ENCODE measurements at places on chromosomes 1 and 21.

DNA sequence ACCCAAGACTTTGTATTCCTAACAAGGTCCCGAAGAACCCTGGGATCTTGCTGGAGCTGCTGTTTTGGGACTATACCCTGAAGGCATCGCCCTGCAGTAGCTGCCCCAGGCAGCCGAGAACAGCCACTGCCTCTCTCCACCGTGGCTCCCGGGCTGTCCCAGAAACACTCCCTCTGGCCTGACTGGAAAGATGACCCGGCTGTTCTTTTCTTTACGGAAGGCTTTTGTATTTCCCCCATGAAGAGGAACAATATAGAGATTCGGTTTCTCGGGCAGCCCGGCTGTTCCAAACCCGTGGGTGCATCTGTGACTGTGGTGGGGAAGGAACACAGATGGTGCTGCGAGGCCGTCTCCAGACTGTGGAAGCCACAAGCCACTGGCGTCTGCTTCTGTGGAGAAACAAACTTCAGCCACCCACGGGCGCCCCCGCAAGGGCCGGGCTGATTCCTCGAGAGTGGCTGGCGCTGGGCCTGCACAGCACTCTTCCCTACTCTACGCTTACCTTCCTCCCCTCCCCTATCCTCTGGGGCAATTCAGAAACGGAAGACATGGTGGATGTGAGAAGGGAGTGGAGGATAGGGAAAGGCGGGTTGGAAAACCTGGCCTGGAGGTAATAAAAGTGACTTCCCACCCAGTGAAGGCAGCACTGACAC lies 33.7 kb upstream of the VASH2 start:
- peak; percentile 83 for DNase-seq

DNA sequence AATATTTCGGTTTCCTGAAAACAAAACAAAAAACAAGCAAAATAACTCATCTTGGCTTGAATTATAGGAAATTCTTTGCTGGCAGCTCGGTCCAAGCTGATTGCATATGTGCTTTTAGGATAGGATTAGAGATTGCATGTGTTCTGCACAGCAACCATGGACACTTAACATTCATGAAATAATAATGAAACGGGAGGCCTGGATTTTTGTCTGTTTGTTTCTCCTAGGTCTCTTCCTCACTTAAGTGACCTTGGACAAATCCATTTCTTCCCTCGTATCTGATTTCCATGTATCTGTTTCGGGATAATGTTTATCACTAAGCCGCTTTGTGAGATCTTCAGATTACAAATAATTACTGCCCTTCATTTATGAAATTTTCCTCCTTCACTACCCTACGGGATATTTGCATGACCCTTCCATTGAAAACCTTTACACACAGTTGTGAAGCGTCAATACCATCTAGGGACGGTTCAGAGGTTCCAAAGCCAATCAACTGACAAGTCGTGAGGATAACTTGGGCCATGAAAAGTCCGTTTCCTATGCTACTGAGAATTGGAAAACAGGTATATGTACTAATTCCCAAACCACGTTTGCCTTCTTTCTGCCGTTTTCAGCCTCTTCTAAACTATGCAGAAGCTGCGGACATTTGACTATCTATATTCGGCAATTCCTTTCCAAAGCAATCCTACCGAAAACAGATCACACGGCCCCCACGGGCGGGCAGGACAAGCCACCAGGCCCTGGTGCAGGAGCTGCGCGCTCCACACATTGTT lies 1.3 kb upstream of the H3-3A start:
- no peak for DNase-seq

DNA sequence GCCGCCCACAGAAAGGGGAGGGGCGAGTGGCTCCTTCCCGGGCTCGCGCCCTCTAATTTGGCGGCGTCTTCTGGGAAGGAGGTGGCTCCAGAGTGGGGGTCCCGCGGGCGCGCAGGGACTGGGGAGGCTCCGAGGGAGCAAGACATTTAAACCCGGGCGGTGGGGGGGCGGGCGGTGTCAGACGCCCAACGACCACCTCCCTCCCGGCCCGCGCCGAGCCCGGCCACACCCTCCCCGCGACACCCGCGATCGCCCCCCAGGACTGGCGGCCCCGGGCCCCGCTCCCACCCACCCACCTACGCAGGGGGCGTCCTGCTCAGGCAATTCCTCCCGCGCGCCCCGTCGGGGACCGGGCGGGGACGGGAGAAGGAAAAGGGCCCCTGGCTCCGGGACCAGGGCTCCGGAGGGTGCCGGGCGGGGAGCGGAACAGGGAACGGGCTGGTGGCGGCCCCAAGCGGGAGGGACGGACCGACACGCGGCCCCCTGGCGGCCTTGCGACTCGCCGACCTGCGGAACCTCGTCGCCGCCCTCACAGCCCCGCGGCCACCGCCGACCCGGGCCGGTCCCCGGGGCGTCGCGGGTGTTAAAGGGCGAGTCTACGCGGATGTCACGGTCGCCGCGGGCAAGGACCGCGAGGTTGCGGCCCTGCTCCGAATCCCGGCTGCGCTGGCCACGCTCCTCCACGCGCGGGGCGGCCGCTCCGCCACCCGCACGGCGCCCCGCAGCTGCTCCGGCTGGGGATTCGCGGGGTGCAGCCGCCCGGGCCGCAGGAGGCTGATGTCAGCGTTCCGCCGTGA lies 94.0 kb upstream of the FMN2 start:
- DNase-seq = no peak

- DNase-seq = no peak
These were observed 4.9 kb upstream of the S100A8 start for GRCh38 chr1:153395776-153396175.

- DNase-seq = no peak
These were observed 145.4 kb upstream of the HP1BP3 start for GRCh38 chr1:20932437-20932977.

DNA sequence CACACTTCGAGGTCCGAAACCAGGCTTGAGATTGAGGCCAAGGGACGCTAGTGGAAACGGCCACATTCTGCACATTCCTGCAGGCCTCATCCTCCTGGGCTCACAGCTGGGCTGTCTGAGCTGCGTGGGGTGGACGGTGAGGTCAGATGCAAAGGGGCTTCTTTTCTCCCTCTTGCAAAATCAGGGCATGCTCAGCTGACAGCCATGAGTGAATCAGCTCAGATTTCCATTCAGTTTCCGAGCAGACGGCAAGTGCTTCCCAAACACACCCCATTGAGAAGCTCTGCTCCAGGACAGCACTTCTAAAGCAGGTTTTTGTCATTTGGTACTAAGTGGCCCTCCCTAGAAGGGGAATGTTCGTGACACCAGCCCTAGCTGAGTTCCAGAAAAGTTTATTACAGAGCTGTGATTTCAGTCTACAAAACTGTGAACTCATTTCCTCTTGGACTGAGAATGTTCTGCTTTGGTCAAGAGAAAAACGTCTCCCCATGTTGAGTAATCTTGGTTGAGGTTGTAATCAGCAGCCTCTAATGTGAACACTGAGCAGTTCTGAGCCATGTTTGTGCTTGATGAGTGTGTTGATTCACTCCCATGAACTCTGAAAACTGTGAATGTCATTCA lies 10.0 kb downstream of the PDPN start:
- no peak for DNase-seq

DNA sequence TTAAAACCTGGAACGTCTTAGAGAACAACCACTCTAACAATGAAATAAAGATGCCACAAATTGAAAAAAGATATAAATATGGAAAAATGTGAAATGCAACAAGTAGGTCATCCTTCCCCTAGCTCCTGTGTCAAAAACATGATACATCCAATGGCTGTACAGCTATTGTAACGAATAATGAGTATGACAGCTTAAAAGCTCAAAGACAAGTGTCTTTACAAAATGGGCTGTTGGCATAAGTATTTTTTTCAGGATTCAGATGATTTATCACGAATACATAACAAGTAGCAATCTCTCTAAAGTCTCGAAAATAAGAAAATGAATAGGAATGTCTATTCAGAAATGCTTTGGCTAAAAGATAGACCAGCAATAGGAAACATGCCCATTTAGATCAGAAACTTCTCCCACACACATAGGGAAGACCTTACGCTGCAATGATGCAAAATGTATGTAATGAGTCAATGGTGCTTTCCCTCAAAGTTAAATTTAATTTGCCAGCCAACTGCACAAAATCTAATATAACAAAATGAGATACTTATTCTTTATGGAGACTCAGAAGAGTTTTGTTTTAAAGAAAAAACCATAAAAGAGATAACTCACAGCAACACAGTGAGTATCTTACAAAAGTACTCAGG lies 8.3 kb downstream of the TGFBR3 start:
- no peak for DNase-seq

GRCh38 chr1:118998171-118998570 lies 10.0 kb upstream of the TBX15 start:
- DNase-seq = no peak

- DNase-seq = no peak
These were observed 48.0 kb downstream of the ABCA4 start for GRCh38 chr1:94072840-94073522.

DNA sequence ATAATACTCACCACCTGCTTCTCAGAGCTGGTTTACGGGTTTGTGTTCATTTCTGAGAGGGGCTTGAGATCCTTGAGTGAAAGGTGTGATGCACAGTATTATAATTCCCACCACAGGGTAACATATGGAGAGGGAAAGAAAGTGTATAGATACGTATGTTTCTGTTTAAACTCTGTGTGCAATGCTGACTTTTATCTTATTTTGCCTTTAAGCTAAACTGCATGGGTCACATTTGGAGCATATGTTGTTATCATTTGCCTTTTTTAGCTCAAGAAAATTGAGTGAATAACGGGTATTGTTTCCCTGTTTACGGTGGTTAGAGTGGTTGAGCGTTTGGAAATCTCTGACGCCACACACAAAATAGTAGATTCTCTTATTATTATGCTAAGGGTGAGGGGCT lies 191.1 kb upstream of the NFIA start:
- DNase-seq = no peak

GRCh38 chr21:41974752-41975053 lies 20.9 kb upstream of the C2CD2 start:
- DNase-seq = no peak

DNA sequence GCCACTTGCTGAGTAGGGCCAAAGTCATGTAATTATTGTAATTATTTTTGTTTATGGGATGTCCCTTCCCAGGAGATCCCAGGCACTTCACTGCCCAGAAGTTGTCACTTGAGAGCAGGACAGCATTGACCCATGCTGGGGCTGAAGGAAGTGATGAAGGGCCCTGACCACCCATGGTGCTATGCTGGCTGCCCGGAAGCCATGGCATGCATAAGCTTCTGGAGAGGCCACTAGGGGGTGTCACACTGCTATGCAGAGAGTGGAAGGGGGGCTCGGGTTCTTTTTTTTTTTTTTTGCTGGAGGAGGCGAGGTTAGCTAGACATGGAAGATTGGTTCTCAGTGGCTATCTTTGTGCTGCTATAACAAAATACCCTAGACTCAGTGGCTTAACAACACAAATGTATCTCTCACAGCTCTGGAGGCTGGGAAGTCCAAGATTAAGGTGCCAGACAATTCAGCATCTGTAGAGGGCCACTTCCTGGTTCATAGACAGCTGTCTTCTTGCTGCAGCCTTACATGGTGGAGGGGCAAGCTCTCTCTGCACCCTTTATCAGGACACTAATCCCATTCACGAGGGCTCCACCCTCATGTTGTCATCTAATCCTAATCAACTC lies 84.9 kb downstream of the CNIH3 start:
- DNase-seq = no peak

- DNase-seq = no peak
These were observed 432 bp upstream of the SIM2 start for GRCh38 chr21:36698385-36698980.

DNA sequence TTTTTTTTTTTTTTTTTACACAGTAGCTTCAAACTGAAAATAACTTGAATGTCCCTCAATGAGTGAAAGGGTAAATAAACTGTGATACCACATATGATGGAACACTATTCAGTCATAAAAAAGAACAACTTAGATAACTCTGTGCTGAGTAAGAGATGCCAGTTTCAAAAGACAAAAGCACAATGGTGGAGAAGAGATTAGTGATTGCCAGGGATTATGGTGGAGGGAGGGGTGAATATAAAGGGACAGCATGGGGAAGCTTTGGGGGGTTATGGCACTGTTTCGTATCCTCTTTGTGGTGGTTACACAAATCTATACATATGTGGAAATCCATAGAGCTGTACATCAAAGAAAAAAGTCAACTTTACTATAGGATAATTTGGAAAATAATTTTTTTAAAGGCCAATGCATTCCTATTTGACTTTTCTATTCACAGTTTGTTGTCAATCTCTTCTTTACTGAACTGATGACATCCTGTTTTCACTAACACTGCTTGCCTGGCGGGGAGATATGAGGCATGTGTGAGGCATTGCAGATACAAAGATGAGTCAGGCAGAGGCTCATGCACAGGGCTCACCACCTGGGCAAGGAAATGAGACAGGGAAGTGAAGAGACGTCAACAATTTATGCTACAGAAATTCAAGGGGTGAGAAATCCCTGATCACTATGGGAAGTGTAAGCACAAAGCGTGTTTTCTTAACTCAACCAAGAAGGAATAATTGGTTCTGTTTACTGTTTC lies 302.7 kb downstream of the DUSP10 start:
- no peak for DNase-seq

GRCh38 chr1:156488566-156489165 lies 11.9 kb downstream of the MEF2D start:
- DNase-seq = no peak

DNA sequence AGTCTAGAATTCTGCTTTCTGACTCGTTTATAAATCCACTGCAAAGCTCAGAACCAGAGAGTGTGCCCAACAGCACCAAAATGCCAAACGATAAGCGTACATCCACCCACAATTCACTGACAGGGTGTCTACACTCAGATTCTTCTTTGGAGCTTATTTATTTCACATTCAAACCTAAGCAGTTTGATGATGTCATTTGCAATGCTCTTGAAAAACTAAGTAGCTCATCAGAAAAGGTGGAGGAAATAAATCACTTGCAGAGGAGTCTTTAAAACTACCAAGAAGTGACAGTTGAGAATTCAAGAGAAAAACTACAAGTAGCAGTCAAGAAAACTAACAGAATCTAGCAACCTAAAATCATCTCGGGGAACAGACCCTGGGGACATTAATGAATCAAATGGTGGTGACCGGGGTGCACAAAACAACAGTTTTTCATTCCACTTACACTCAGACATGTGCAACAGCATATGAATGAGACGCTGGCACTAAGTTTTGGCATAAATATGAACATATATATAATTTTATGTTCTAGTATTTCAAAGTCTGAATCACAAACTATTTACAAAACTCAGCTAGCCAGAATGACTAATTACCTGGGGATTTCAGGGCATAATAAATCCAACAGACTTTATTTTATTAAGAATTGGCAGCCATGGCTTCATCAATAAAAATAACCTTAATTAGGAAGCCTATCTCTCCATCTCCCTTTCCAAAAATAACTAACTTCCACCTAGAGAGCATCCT lies 119.4 kb downstream of the SIPA1L2 start:
- DNase-seq = no peak
